ENCODE measurements at places on chromosomes 7 and 10.

DNA sequence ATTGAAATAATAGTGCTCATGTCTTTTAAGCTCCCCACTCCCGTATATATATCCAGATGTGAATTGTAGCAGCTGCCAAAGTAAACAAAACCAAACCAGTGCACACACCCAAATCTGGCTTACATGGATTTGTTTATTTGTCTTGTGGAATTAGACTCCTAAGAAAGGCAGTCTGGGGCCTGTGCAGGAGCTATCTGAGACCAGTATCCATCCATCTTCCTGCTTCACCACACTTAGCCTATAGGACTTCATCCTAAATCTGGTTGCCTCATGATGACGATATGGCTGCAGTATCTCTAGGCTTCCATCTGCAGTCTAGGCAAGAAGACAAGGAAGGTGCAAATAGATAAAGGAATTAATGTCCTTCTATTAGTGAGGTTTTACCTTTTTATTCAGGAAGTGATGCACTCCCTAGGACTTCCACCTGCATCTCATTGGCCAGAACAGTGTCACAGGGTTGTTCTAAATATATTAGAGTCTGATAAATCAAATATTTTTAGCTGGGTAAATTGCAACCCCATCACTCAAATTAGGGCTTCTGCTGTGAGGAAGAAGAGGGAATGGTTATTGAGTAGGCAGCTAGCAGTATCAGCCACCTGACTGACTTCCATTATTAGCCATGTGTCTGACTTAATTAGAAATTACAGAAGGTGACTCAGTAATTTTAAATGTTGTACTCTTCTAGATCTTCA is 6.0 kb downstream of the WIPF3 start:
- DNase-seq, result no peak

DNA sequence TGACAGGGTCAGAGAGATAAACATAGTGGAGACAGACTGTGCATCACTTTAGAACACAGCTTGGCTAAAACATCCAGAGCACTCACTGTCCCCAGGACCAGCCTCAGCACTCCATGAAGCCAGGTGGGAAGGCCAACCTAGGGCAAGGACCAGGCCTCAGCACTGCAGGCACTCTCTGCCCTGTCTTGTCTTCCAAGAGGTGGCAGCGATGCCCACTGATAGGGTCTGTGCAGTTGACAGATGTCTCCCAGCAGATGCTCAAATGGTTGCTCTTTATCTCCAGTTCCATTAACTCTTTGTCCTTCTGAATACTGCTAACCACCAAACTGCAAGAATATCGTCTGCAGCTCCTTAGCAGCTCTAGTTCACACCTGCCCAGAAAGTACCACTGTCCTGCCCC is 9.1 kb downstream of the DDX56 start:
- no peak for DNase-seq

GRCh38 chr7:107860981-107861652 is 29.9 kb upstream of the DLD start:
- no peak for DNase-seq

GRCh38 chr10:74032900-74033655 is 35.2 kb downstream of the VCL start:
- DNase-seq, result no peak

DNA sequence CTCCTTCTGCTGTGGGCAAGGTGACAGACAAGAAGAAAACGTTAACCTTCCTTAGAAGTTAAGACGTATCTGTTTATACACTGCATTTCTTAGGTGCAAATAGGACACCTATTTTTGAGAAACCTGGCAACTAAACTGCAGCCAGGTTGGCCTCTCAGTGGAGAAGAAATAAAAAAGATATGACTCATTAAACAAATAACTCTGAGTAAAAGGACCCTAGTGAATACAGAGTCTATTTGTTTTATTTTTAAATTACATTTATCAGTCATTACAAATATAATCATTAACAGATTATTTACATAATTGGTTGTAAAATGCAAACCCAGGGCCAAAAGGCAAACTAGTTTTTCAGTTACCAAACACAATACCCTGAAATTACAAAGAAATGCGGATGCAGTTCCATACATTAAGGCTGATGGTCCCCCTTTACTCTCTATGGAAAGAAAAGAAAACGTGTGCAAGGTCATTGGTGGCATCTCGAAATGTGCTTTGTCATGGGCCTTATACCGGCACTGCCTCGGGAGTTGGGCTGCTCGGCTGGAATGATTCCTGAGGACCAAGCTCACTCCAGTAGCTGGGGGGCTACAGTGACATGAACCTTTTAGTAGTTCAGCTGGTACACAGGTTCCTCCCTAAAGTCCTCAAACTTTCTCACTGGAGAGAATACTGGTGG is 38.4 kb downstream of the ADRB1 start:
- no peak for DNase-seq

DNA sequence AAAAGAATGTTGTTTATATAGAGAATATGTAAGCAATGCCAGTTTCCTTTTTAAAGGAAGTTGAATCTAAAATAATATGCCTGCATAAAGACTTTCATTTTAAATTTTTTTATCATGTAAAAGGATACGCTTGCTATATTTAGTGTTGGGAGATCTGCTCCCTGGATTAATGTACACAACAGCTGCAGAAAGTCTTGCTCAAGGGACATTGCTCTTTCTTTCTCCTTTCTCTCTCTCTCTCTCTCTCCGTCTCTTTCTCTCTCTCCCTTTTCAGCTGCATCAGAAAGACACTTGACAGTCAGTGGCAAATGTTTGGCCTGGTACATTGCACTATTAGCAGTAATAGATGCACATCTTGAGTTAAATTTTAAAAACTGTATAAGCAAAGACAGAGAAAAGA is 739 bp downstream of the MYPN start:
- DNase-seq, result no peak

DNA sequence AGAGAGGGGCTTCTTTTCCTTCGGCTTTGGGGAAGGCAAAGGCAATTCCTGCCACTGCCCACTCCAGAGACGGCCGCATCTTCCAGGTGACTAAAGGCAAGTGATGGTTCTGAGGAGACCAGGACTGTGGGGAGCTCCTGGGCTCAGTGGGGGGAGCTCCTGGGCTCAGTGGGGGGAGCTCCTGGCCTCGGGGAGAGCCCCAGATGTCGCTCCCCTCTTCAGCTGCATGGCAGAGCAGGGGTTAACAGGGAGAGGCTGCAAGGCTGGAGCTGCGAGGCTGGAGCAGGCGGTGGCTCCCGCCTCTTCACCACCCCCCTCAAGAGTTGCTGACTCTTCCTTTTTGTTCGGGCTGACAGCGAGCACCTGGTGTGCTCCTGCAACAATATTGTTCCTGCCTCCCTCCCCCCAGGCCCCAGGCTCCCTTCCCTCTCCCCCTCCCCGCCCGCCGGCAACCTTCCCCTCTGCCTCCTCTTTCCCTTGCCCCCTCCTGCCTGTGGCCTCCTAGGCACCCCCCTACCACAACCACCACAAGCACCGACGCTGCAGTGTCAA is 56.3 kb upstream of the LBX1 start:
- DNase-seq, result peak; percentile 22

- DNase-seq, result no peak
These were observed 32.5 kb downstream of the MAP3K8 start for GRCh38 chr10:30466445-30466844.

DNA sequence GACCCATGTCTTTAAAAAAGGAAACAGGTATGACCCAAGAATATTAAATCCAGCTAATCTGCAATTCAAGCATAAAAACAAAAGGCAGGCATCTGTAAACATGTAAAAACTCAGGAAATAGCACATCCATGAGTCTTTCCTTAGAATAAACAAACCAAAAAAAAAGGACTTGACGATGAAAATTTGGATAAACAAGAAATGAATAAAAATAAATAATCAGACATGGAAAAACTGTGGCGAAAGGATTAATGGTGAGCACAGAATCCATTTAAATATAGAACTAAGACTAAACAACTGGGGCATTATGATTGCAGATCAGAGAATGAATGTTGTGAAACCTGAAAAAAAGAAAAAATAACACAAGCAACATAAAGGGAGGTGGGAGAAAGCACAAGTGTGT is 170.1 kb downstream of the DOCK4 start:
- DNase-seq, result no peak

DNA sequence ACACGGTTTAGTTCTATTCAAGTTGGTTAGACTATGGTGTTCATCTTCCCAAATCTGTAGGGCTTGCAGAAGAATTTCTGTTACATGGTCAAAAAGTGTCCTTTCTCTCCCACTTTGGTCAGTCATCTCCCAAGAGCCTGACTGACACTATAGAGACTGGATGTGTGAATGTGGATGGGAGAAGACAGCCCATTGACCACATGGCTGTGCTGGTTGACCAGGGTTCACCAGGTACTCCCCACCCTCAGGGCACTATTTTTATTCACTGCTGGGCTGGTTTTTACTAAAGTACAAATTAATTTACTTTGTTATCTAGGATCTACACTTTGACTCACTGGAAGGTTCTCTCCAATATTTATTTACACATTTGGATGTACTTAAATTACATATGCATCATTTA is 2.3 kb downstream of the ZNF804B start:
- DNase-seq, result no peak
